LoVo (cell line): ENCODE measurements at places on chromosomes 6 and 20.

GRCh38 chr20:37939701-37940560 is 37.0 kb downstream of the VSTM2L start:
- DNase-seq: no peak

GRCh38 chr20:6588296-6588695 is 179.2 kb upstream of the BMP2 start:
- peak; percentile 20 for DNase-seq

DNA sequence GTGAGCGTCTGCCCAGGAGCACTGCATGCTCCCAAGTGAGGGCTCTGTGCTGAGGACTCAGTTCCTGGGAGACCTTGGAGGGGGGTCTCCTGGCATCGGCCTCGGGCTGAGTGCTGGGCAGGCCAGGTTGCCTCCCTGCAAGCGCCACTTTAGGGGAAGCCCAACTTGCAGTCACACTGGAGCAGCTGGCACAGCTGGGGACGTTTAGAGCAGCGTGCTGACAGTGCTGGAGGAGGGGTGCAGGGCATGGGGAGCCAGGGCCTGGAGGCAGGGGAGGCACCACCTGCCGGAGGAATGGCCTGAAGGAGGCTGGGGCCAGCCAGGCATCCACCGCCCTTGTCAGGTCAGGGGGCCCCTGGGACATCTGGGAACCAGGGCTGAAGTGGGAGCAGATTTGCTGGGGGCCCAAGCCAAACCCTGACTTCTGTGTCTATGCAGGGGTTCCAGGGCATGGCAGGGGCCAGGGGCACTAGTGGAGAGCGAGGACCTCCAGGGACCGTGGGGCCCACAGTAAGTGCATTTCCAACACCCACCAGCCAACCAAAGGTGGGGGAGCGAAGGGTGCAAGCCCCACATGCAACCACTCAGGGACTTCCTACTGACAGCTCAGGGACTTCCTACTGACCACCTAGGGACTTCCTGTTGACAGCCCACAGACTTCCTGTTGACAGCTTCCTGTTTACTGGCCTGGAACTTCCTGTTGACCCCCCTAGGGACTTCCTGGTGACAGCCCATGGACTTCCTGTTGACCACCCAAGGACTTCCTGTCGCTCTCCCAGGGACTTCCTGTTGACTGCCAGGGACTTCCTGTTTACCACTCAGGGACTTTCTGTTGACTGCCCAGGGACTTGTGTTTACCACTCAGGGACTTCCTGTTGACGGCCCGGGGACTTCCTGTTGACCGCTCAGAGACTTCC is 33.6 kb downstream of the COL20A1 start:
- DNase-seq: no peak

DNA sequence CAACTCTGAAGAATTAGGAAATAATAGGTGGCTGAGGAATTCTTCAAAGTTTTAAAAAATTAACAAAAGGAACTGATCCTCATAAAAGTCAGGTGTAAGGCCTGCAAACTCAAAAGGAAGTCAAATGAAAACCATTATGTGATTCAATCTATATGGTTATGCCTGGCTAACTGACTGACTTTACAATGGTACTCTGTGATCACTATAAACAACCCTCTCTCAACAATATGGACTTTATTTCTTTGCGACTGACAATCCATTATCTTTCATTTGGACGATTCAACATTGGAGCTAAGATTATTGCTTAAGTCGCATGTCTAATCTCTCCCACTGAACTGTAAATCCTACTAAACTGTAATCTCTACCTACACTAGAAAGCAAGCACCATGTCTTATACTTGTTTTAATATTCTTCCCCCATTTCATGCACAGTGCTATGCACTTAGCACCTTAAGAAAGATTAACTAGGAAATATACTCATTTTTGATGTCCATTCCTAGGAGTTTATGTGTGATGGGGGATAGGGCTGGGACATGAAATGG is 1.4 kb downstream of the STK38 start:
- DNase-seq: no peak
